ENCODE measurements at places on chromosomes 7 and 10. TPM values are rescaled to one million over a fixed set of nuclear protein-coding genes. Genes with fewer than 3 reads are reported as not detected.

- no peak overlapping the region for H3K4me3 ChIP-seq
- peaks cover 16% of the 10 kb centered on the region for H3K36me3 ChIP-seq
- no peaks in the 10 kb centered on the region for H3K4me1 ChIP-seq
Observed at GRCh38 chr7:157612009-157612663, 275.3 kb downstream of the DNAJB6 start.

GRCh38 chr10:78049851-78050250, 16.2 kb downstream of the RPS24 start:
- H3K27ac ChIP-seq, result no peak overlapping the region
- no peak for DNase-seq
- no peaks in the 10 kb centered on the region for H3K27me3 ChIP-seq
- peaks cover 18% of the 10 kb centered on the region for H3K4me1 ChIP-seq

DNA sequence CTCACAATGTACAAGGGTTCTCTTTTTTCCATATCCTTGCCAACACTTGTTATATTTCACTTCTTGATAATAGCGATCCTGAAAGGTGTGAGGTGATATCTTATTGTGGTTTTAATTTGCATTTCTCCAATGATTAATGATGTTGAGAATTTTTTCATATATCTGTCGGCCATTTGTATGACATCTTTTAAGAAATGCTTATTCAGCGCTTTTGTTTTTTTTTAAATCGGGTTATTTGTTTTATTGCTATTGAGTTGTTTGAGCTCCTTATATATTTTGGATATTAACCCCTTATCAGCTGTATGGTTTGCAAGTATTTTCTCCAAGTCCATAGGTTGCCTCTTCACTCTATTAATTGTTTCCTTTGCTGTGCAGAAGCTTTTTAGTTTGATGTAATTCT, 218.8 kb downstream of the MTERF1 start:
- no peaks in the 10 kb centered on the region for H3K27me3 ChIP-seq
- no peak overlapping the region for H3K27ac ChIP-seq
- H3K4me3 ChIP-seq, result no peak overlapping the region
- no peaks in the 10 kb centered on the region for H3K36me3 ChIP-seq
- peaks cover 5% of the 10 kb centered on the region for H3K4me1 ChIP-seq
- DNase-seq, result no peak

- no peaks in the 10 kb centered on the region for H3K27me3 ChIP-seq
- H3K36me3 ChIP-seq, result no peaks in the 10 kb centered on the region
- no peak overlapping the region for H3K4me3 ChIP-seq
Observed at GRCh38 chr7:2564970-2565540, 6.3 kb downstream of the IQCE start.

GRCh38 chr7:99557940-99558305, 519 bp upstream of the ZNF655 start:
- peaks cover 22% of the 10 kb centered on the region for H3K36me3 ChIP-seq
- peaks cover 28% of the 10 kb centered on the region for H3K4me1 ChIP-seq
- peak overlapping the region; percentile 96 for H3K4me3 ChIP-seq
- H3K27me3 ChIP-seq, result no peaks in the 10 kb centered on the region
- peak overlapping the region; percentile 99 for H3K27ac ChIP-seq

GRCh38 chr10:95841661-95842498, 65.9 kb upstream of the CC2D2B start:
- H3K4me3 ChIP-seq, result no peak overlapping the region
- peaks cover 6% of the 10 kb centered on the region for H3K27me3 ChIP-seq
- no peaks in the 10 kb centered on the region for H3K36me3 ChIP-seq
- no peak overlapping the region for H3K27ac ChIP-seq
- no peaks in the 10 kb centered on the region for H3K4me1 ChIP-seq
- DNase-seq, result peak; percentile 51

DNA sequence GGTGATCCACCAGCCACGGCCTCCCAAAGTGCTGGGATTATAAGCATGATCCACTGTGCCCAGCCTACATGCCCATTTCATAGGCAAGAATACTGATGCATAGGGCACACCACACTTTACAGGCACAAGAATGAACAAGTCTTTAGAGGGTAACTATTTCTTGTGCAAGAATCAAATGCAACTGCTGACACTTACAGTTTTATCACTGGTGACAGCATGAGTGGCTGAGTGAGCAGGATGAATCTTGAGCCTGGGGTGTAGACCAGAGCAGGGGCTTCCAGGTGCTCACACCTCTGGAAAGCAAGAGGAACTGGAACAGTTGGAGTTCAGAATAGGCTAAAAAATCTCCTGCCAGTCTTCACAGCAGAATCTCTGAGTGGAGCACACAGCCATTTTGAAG, 287.5 kb downstream of the KCNMA1 start:
- no peaks in the 10 kb centered on the region for H3K36me3 ChIP-seq
- peaks cover 2% of the 10 kb centered on the region for H3K27me3 ChIP-seq
- no peak for DNase-seq
- H3K4me1 ChIP-seq, result no peaks in the 10 kb centered on the region
- H3K4me3 ChIP-seq, result no peak overlapping the region
- H3K27ac ChIP-seq, result no peak overlapping the region

- no peak overlapping the region for H3K4me3 ChIP-seq
- DNase-seq, result no peak
- peaks cover 3% of the 10 kb centered on the region for H3K27me3 ChIP-seq
- no peaks in the 10 kb centered on the region for H3K36me3 ChIP-seq
Observed at GRCh38 chr7:117375380-117375779, 51.9 kb downstream of the ASZ1 start.

GRCh38 chr7:121180436-121181063, 148.2 kb upstream of the WNT16 start:
- H3K36me3 ChIP-seq, result no peaks in the 10 kb centered on the region
- no peak overlapping the region for H3K27ac ChIP-seq
- no peaks in the 10 kb centered on the region for H3K4me1 ChIP-seq
- H3K27me3 ChIP-seq, result no peaks in the 10 kb centered on the region
- no peak overlapping the region for H3K4me3 ChIP-seq
- no peak for DNase-seq

- no peaks in the 10 kb centered on the region for H3K27me3 ChIP-seq
- H3K4me3 ChIP-seq, result no peak overlapping the region
- H3K27ac ChIP-seq, result peak overlapping the region; percentile 62
- H3K4me1 ChIP-seq, result peaks cover 29% of the 10 kb centered on the region
Observed at GRCh38 chr10:14578060-14578952, 196.4 kb downstream of the FAM107B start.

- no peak for DNase-seq
- no peak overlapping the region for H3K4me3 ChIP-seq
- H3K4me1 ChIP-seq, result no peaks in the 10 kb centered on the region
- H3K27ac ChIP-seq, result no peak overlapping the region
Observed at GRCh38 chr10:113459626-113460280, 93.1 kb upstream of the HABP2 start.

DNA sequence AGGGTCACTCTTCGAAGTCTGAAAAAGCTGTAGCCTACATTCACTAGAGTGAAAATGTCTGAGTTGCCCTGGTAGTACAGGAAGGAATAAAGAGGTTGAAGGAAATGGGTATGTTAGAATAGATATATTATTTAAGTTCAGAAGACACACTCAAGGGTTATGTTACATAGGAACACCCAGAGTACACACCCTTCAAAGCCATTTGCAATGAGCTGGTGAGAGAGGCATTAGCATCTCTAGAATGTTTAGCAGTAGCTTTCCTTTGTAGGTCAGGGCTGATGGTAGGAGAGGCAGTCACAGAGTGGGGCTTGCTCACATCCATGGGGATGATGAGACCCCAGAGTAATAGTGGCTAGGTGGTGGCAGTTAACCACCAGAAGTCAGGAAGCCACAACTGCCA, 221.2 kb downstream of the SLC25A13 start:
- no peak overlapping the region for H3K27ac ChIP-seq
- H3K36me3 ChIP-seq, result no peaks in the 10 kb centered on the region
- H3K4me3 ChIP-seq, result no peak overlapping the region
- H3K4me1 ChIP-seq, result no peaks in the 10 kb centered on the region
- no peaks in the 10 kb centered on the region for H3K27me3 ChIP-seq
- DNase-seq, result no peak

DNA sequence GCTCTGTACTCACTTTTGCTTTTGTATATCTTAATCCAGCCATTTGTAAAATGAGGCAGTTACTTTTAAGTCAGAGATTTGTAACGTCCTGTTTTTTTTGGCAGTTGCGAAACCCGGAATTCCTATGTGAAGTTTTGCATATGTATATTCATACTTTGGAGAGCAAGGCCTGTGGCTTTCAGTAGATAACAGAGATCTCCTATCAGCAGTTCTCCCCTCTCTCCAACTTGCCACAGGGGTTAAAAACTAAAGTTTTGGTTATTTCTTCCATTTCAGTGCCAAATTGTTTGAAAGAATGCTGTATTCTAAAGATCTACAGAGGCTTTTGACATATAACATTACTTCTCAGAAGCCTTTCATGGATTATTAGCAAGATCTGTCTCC, 102.4 kb downstream of the EXOC4 start:
- H3K36me3 ChIP-seq, result peaks cover 23% of the 10 kb centered on the region
- H3K27ac ChIP-seq, result no peak overlapping the region
- H3K4me3 ChIP-seq, result no peak overlapping the region
- H3K27me3 ChIP-seq, result no peaks in the 10 kb centered on the region

GRCh38 chr7:102473271-102473991, 5.3 kb downstream of the POLR2J start:
- H3K27ac ChIP-seq, result no peak overlapping the region
- no peaks in the 10 kb centered on the region for H3K27me3 ChIP-seq
- H3K36me3 ChIP-seq, result no peaks in the 10 kb centered on the region
- DNase-seq, result no peak

GRCh38 chr10:31319602-31320549, 860 bp downstream of the ZEB1 start:
- peak; percentile 21 for DNase-seq
- no peaks in the 10 kb centered on the region for H3K36me3 ChIP-seq
- peak overlapping the region; percentile 48 for H3K27ac ChIP-seq
- peaks cover 24% of the 10 kb centered on the region for H3K27me3 ChIP-seq
- peak overlapping the region; percentile 98 for H3K4me3 ChIP-seq

Gene WNT8B
- total RNA-seq, result 3.8 TPM

Gene PLXDC2
- 4.1 TPM for total RNA-seq

Gene TRIM50
- total RNA-seq, result not detected

Gene MAT1A
- 0.11 TPM for total RNA-seq

Gene CYP2C19
- not detected for total RNA-seq

Gene AP4M1
- 22.6 TPM for total RNA-seq

Gene MKX
- total RNA-seq, result not detected

All from neural crest cell (in vitro differentiated cells).